ENCODE measurements at places on chromosomes 7 and 10. TPM values are rescaled to one million over a fixed set of nuclear protein-coding genes. Genes with fewer than 3 reads are reported as not detected.
A peak's percentile ranks its signal among the peaks of the same experiment; 100 is the strongest.

DNA sequence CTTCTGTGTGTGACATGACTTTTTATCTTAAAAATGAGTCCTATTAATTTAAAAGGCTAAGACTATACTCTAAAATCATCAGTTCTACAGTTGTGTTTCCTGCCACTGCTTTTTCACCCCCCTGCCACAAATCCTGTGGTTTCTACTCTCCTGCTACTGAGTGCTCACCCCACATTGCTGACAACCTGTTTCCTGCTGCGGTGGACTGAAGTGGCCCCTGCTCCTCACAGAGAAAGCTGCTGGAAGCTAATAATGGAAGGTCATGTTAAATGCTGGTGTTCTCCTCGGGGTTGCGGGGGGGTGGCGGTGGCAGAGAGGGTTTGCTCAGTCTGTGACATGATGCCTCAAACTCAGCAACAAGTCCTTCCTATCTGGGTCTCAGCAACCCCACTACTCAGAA lies 113.2 kb upstream of the INHBA start:
- H3K4me1 ChIP-seq = no peaks in the 10 kb centered on the region
- no peak overlapping the region for H3K4me3 ChIP-seq
- no peak overlapping the region for H3K27ac ChIP-seq
- no peaks in the 10 kb centered on the region for H3K27me3 ChIP-seq
- H3K36me3 ChIP-seq = no peaks in the 10 kb centered on the region

SPDYE5 gene
- not detected for total RNA-seq

WEE2 gene
- 0.20 TPM for total RNA-seq

GRCh38 chr7:128113839-128114238 lies 82.6 kb upstream of the LRRC4 start:
- no peak overlapping the region for H3K27ac ChIP-seq
- no peak overlapping the region for H3K4me3 ChIP-seq
- DNase-seq = no peak
- no peaks in the 10 kb centered on the region for H3K27me3 ChIP-seq
- H3K36me3 ChIP-seq = no peaks in the 10 kb centered on the region
- H3K4me1 ChIP-seq = no peaks in the 10 kb centered on the region

DNA sequence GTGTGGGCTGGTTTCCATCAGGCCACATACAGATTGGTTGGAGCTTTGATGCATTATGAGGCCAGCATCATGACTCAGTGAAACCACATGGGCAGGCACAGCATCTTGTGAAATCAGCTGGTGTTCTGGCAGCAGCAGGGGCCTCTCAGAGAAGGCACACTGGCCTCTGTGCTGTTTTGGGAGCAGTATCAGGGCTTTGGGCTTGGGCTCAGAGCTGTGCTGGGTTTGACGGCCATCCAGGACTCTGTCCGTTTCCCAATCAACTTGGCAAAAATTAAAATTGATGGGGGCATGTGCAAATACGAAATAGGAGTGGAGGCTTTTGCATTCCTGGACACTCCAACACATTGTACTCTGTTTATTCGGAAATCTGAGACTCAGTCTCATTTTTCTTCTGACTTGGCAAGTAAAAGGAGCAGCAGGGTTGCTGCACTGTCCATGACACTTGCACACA lies 190.9 kb downstream of the BMPER start:
- no peaks in the 10 kb centered on the region for H3K36me3 ChIP-seq
- DNase-seq = peak; percentile 75
- H3K27me3 ChIP-seq = no peaks in the 10 kb centered on the region
- no peak overlapping the region for H3K27ac ChIP-seq
- no peak overlapping the region for H3K4me3 ChIP-seq

DNA sequence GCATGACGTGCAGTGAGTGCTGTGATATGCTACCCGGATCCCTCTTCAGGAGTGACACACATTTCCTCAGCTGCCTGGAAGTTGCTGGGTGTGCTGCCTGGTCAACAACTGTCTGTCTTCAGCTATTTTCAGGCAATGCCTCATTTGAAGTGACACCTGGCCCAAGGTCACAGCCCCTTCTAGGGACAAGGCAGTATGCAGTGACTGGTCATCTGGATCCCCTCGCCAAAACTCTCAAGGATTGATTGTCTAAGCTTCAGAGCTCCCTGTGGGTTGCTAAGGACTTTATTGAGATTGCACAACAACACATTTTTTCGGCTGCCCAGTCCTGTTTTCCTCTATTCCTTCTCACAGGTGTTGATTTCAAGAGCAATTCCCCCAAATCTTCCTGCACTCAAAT lies 108.8 kb downstream of the GNAI1 start:
- H3K4me1 ChIP-seq = no peaks in the 10 kb centered on the region
- H3K27me3 ChIP-seq = no peaks in the 10 kb centered on the region
- no peaks in the 10 kb centered on the region for H3K36me3 ChIP-seq
- no peak overlapping the region for H3K27ac ChIP-seq
- DNase-seq = no peak

SH2D4B gene
- total RNA-seq = not detected

- peak overlapping the region; percentile 1 for H3K27ac ChIP-seq
- no peaks in the 10 kb centered on the region for H3K4me1 ChIP-seq
- no peaks in the 10 kb centered on the region for H3K36me3 ChIP-seq
- H3K27me3 ChIP-seq = no peaks in the 10 kb centered on the region
- no peak for DNase-seq
Measured at GRCh38 chr7:17521437-17521836, 223.0 kb downstream of the AHR start.

GJD4 gene
- total RNA-seq = not detected

SSC4D gene
- 2.6 TPM for total RNA-seq

- no peak overlapping the region for H3K4me3 ChIP-seq
- H3K27me3 ChIP-seq = no peaks in the 10 kb centered on the region
- no peak overlapping the region for H3K27ac ChIP-seq
- DNase-seq = no peak
- H3K4me1 ChIP-seq = no peaks in the 10 kb centered on the region
- H3K36me3 ChIP-seq = no peaks in the 10 kb centered on the region
Measured at GRCh38 chr7:36683111-36683510, 41.2 kb downstream of the AOAH start.

DNA sequence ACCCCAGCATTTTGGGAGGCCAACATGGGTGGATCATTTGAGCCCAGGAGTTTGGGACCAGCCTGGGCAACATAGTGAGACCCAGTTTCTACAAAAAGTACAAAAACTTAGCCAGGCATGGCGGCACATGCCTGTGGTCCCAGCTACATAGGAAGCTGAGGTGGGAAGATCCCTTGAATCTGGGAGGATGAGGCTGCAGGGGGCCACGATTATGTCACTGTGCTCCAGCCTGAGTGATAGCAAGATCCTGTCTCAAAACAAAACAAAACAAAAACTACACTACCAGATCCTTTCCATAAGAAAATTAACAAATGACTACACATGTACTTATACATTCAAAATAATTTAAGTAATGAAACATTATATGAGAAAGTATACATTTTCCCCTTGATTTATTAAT lies 116.4 kb upstream of the KLF6 start:
- no peak overlapping the region for H3K4me3 ChIP-seq
- H3K36me3 ChIP-seq = no peaks in the 10 kb centered on the region

DNA sequence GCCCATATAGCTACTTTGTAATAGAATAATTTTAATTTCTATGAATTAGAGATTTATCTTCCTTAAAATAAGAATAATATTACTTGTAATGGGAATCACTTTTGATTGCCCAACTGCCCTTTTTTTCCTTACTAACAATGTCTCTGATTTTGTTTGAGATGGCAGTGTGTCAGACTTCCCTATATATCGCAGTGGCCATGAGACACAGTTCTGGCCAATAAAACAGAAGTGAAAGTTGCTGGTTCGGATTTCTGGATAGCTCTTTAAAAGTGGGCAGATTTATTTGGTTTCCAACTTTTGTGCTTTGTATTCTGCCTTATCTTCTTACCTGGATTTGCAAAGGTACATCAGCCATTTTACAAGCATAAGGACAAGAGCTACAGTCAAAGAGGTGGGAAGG lies 170.2 kb downstream of the PPP1R17 start:
- H3K36me3 ChIP-seq = no peaks in the 10 kb centered on the region
- DNase-seq = no peak
- no peaks in the 10 kb centered on the region for H3K4me1 ChIP-seq
- no peak overlapping the region for H3K27ac ChIP-seq
- no peak overlapping the region for H3K4me3 ChIP-seq

GRCh38 chr7:77797734-77798393 lies 370 bp downstream of the TMEM60 start:
- no peaks in the 10 kb centered on the region for H3K27me3 ChIP-seq
- peak overlapping the region; percentile 70 for H3K27ac ChIP-seq
- DNase-seq = no peak
- H3K4me3 ChIP-seq = peak overlapping the region; percentile 90
- no peaks in the 10 kb centered on the region for H3K36me3 ChIP-seq
- H3K4me1 ChIP-seq = peaks cover 9% of the 10 kb centered on the region

FFAR4 gene
- total RNA-seq = not detected

PNLIPRP3 gene
- not detected for total RNA-seq

DNA sequence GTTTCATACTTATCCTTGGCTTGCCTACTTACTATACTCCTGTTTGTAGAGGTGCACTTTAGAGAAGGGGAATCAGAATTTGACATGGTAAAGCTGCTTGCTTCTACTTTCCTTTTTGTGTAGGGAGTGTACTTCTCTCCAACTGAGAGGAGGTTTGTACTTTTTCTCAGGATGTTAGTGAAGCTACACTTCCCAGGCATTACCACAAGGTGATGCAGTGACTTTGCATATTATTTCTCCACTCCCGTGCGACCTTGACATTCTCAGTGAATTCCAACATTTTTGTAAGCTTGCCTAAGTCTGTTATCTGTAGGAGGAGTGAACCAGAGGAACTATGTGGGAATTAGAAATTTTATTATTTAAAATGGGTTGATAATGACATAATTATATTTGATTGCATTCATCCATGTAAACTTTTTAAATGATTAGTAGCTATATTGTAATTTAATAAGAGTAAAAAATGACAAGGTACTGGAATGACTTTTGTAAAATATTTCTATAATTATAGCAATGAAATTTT lies 5.2 kb downstream of the TAX1BP1 start:
- peak overlapping the region; percentile 42 for H3K27ac ChIP-seq
- H3K27me3 ChIP-seq = no peaks in the 10 kb centered on the region
- no peak overlapping the region for H3K4me3 ChIP-seq
- no peaks in the 10 kb centered on the region for H3K36me3 ChIP-seq

NOS3 gene
- total RNA-seq = 6.0 TPM

GRCh38 chr10:66192162-66192831 lies 733.5 kb upstream of the LRRTM3 start:
- no peaks in the 10 kb centered on the region for H3K36me3 ChIP-seq
- no peak overlapping the region for H3K4me3 ChIP-seq
- no peaks in the 10 kb centered on the region for H3K4me1 ChIP-seq
- no peak for DNase-seq
- no peaks in the 10 kb centered on the region for H3K27me3 ChIP-seq

DNA sequence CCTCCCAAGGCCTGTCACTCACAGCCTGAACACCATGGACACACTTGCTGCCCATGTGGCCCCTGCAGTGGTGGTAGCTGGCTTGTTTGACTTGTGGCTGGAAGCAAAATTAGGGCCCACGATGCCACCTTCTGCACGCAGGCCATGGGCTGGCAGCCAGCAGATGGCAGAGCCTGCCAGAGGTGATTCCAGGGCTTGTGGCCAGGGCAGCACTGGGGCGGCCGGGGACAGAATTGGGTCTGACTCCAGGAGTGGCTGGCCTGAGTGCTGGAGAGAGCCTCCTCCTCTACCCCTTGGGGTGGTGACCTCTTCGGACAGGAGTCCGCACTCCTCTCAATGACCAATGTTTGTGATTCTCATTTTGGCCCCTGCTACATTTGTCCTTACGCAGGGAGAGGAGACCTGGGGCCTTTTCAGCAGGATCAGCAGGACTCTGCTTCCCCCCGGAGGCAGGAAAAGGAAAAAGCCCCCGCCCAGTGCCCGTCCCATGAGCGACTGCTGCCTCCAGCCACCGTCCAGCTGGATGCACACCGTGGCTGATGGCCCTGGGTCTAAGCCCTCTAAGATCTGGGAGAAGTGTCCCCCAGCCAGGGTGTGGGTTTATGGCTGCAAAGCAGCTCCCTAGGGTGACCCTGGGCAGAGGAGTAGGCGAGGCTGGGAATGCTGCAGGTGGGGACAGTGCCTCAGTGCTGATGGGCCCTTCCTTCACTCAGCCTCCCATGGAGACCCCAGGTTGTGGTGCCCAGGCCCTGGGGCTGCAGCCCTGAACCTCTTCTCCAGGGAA lies 26.5 kb downstream of the DNAJB12 start:
- H3K36me3 ChIP-seq = no peaks in the 10 kb centered on the region
- H3K4me3 ChIP-seq = no peak overlapping the region
- H3K4me1 ChIP-seq = peaks cover 29% of the 10 kb centered on the region
- peak; percentile 81 for DNase-seq
- H3K27ac ChIP-seq = peak overlapping the region; percentile 31
- H3K27me3 ChIP-seq = no peaks in the 10 kb centered on the region

- no peak overlapping the region for H3K27ac ChIP-seq
- DNase-seq = no peak
- no peaks in the 10 kb centered on the region for H3K27me3 ChIP-seq
- H3K36me3 ChIP-seq = no peaks in the 10 kb centered on the region
Measured at GRCh38 chr10:123766761-123767160, 100.6 kb downstream of the GPR26 start.

DPYSL4 gene
- 1.6 TPM for total RNA-seq

DNA sequence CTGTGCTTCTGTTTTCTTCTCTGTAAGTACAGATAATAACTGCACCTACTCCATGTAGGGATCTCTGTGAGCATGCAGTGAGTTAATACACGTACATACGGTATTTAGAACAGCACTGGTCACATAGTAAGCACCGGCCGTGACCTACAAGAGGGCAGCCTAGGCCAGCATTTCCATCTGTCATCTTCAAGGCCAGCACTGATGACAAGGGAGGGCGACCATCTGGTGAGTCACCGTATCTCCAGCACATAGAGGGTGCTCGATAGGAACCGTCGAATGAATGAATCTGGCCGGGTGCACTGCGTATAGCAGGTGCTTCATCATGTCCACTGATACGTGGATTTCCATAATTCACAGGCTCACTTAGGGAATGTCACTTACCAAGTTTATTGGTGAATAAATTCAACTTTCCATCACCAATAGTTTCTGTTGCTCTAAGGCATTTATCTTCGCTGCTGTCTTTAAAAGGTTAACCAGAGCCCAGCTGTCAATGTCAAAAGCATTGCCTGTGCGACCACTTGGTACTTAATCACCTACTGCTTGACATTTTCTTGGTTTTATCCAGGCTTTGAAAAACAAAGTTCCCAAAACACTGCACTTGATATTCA lies 8.3 kb downstream of the NOD1 start:
- no peaks in the 10 kb centered on the region for H3K36me3 ChIP-seq
- H3K4me3 ChIP-seq = peak overlapping the region; percentile 1
- H3K4me1 ChIP-seq = peaks cover 51% of the 10 kb centered on the region

STRIP2 gene
- 0.12 TPM for total RNA-seq

PNLIPRP2 gene
- not detected for total RNA-seq
